ENCODE measurements at places on chromosomes 7 and 10.

DNA sequence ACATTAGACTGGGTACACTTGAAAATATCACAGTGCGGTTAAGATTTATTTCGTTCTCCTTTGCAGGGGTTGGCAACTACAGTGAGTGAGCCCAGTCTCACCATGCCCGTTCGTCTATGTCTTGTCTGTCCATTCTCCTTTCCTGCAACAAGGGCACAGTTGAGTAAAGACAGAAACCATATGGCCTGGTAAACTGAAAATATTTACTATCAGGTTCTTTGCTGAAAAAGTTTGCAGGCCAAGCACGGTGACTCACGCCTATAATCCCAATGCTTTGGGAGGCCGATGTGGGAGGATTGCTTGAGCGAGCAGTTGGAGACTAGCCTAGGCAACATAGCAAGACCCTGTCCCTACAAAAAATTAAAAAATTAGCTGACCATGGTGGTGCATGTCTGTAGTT lies 11.4 kb upstream of the KCTD7 start:
- no peak for DNase-seq

- no peak for DNase-seq
Measured at GRCh38 chr10:80518807-80519360, 18.8 kb upstream of the SH2D4B start.

- DNase-seq: peak; percentile 52
Measured at GRCh38 chr10:34696423-34696822, 118.7 kb downstream of the PARD3 start.

- DNase-seq: peak; percentile 60
Measured at GRCh38 chr10:28382525-28383269, 79.8 kb upstream of the MPP7 start.

GRCh38 chr10:101614663-101615524 lies 26.8 kb downstream of the DPCD start:
- DNase-seq: no peak

DNA sequence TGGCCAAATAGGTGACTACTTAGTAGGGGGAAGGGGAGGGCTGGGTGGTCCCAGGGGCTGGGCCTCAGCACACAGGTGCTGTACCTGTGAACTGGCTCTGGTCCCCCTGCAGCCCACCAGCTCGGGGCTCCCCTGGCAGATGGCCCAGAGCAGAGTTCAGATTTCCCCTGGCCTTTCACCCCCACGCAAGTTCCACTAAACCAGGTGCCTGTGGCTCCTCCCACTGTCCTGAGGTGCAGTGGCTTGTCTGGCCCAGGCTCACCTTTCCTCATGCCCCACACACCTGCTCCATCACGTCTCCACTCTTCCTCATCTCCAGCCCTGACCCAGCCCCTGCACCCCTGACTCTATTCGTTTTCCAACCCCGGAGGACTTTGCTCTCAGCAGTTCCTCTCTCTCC lies 47.3 kb upstream of the OPALIN start:
- DNase-seq: no peak

Data from AG10803 (cell line).